ENCODE measurements at places on chromosomes 16 and 17.

- no peak for DNase-seq
Measured at GRCh38 chr17:2366747-2367494, 29.6 kb downstream of the SGSM2 start.

GRCh38 chr17:59558953-59559352 is 6.5 kb upstream of the DHX40 start:
- no peak for DNase-seq

GRCh38 chr16:52114379-52114778 is 432.6 kb downstream of the TOX3 start:
- no peak for DNase-seq

GRCh38 chr17:67452681-67453554 is 75.8 kb downstream of the PITPNC1 start:
- peak; percentile 63 for DNase-seq

DNA sequence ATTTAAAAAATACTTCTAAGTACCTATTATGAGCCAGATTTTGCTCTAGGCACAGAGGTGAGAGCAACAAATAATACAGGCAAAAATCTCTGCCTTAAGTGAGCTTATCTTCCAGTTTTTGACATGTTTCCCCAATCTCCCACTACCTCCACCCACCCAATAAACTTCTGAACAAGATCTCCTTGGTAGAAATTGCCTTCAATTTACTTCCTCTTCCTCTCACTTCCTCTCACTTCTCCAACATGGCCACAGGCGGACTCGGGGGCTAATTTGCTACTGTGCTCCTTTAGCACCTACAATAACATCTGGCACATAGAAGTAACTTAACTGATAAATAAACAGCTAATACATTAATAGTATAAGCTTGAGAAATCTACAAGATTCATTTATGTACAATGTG is 82.6 kb downstream of the CACNG1 start:
- no peak for DNase-seq

DNA sequence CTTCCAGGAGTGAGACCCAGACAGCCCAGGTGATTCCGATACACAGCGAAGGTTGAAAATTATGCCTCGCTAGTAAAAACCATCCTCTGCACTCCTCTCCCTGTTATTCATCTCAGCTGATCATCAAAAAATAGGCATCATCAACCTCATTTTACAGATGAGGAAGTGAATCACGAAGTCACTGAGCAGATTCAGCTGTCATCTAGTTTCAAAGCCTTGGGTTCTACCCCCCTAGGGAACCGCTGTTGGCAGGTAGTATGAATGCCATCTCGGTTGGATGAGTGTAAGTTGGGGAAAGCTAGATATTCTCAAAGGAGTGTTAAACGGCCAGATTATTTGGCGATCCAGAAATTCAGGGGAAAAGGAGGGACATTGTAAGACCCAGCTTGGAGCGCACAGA is 2.0 kb downstream of the CRYM start:
- no peak for DNase-seq
